Left renal cortex interstitium (tissue), 4 donors: ENCODE measurements at places on chromosomes 4 and X. TPM values are rescaled to one million over a fixed set of nuclear protein-coding genes. Genes with fewer than 3 reads are reported as not detected.

The FHIP1A gene
- polyA plus RNA-seq: 6.1 TPM

The RAB9A gene
- 28.0 TPM for polyA plus RNA-seq

The PNMA3 gene
- 35.0 TPM for polyA plus RNA-seq

The KIT gene
- 20.0 TPM for polyA plus RNA-seq

The ZNF518B gene
- 28.6 TPM for polyA plus RNA-seq
